ENCODE measurements at places on chromosomes 4 and X.

DNA sequence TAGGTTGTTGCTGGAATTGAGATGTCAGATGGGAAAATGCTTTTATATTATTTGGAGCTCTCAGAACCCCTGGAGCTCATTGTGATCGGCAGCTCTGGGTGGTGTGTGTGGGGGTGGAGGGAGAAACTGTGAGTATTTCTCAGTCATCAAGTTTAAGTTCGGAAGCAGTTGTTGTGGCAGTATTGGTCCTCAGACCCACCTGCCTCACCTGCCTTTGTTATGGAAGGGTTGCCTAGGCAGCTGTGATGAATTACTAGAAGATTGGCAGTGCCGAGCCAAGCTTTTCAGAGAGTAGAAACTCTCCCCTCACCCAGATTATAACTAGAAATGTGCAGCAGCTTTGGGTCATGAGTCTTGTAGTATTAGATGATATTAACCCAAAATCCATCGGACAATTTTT is 9.5 kb downstream of the IGSF1 start:
- DNase-seq, result no peak

DNA sequence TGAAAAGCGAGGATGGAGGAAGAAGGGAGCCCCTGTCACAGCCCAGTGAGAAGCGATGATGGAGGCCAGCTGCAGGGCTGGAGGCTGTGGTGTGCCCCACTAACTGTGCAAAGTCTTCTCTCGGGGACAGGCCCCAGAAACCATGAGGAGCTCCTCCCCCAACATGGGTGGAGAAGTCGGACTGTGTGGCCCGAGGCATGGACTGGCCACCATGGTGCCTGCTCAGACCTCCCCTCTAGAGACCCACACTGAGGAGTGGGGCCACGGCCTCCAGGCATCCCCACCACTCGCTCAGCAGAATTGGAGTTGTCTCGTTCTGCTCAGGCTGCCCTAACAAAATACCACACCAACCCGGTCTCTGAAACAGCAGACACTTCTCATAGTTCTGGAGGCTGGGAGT is 12.2 kb upstream of the PDE6B start:
- DNase-seq, result no peak

DNA sequence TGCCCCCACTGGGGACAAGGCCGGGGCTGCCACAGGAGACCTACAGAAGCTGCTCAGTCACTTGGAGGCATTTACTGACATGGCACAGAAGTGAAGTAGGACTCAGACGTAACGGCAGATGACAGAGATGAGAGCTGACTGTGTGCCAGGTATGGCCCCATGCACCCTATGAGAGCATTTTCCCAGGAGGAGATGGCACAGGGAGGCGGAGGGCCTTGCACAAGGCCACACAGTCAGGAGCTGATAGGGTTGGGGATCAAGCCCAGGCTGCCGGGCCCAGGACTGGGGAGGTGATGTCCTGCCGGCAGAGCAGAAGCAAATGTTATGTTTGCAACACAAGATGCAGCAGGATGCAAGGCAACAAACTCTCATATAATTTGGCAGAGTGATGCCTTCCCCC is 34.1 kb downstream of the NAT8L start:
- DNase-seq, result no peak

GRCh38 chr4:55468724-55469123 is 73.0 kb downstream of the TMEM165 start:
- peak; percentile 51 for DNase-seq

DNA sequence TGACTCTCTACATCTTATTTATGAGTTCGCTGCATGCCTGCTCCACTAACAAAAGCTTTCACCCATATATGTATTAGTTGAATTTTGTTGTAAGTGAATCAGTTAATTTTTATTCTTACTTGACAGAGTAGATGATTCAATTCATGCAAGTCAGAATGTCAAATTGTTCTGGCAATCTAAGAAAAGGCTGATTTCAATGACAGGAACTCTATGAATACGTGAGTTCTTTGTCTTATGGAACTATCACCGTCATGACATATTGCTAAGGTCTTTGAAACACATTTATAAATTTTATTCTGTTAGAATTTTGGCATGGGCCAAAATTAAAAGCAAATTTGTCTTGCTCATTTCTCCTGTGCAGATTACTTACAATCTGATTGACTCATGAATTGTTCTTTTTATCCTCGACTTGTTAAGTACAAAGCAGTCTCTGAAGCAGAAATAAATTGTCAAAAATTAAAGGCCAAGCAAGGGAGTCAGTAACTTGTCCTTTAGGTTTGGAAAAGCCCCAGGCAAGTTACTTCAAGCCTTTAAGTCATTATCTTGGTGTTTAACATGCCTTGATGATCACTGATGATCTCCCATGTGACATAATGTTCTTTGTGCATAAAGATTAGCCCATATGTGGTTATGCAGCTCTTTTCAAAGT is 89.0 kb upstream of the GC start:
- DNase-seq, result no peak

DNA sequence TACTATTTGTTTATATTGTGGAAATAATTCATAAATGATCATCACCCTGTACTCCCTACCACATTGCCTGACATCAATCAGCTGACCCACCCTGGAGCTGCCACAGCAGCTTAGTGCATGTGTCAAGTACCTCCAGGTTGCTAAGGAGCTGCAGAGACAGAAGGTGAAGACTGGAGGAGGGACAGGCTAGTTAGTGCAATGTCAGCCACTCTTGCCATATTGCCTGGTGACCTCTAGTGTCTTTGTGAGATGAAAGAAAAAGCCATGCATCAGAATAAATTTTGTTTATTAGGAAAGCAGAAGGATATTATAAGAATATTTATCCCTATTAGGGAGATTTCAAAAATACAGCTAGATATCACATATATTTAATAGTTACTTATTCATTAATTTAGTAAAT is 243.9 kb upstream of the FAT4 start:
- DNase-seq, result no peak

GRCh38 chrX:48702716-48703115 is 6.2 kb downstream of the SUV39H1 start:
- no peak for DNase-seq

DNA sequence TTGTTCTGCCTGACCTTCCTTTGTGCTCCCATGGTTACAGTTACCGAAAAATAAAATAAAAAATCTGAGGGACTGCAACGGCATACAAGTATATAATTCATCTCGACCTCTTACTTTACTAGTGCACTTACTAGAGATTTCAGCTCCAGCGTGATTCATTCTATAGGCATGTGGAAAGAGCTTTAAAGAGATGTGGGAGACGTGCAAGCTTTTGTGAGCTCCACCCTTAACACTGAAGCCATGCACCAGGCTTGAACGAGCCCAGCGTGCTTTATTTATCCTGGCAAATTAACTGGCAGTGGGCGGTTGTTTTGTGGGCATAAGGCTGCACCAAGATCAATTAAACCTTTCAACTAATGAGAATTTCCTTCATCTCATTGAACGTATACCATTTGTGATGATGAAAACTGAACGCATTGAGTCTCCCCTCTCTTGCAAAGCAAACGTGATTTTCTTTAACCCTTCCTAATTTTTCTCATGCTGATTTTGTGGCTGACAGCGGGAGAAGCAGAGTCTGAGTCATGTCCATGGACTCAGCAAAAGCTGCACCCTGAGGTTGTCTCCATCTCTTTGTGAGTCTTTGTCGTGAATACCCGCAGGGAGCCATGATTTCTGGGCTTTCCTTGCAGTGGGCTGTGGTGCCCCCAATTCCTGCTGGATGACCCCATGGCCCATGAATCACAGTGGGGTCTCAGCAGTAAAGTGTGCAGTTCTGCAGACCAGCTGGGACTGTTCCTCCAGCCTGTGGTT is 60.1 kb downstream of the MXRA5 start:
- DNase-seq, result peak; percentile 90

- peak; percentile 72 for DNase-seq
Measured at GRCh38 chr4:28369499-28369898, 1508.9 kb downstream of the STIM2 start.

GRCh38 chr4:8225706-8226443 is 26.8 kb downstream of the SH3TC1 start:
- no peak for DNase-seq

DNA sequence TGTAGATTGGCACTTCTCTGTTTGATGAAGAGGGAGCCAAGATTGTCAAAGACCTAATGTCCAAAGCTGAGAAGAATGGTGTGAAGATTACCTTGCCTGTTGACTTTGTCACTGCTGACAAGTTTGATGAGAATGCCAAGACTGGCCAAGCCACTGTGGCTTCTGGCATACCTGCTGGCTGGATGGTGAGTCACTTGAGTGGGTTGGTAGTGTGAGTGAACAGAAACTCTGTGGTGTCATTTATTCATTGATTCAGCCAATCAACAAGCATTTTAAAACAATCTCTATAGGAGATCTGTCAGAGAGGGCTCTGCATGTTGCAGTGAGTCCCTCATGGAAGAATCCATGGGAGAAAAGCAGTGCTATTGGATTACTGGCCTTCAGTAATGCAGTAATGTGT is 16.3 kb downstream of the TAF9B start:
- DNase-seq, result peak; percentile 32

- no peak for DNase-seq
Measured at GRCh38 chrX:45143455-45143854, 57.2 kb downstream of the DIPK2B start.

- DNase-seq, result no peak
Measured at GRCh38 chr4:188246488-188246887, 107.2 kb downstream of the TRIML1 start.

DNA sequence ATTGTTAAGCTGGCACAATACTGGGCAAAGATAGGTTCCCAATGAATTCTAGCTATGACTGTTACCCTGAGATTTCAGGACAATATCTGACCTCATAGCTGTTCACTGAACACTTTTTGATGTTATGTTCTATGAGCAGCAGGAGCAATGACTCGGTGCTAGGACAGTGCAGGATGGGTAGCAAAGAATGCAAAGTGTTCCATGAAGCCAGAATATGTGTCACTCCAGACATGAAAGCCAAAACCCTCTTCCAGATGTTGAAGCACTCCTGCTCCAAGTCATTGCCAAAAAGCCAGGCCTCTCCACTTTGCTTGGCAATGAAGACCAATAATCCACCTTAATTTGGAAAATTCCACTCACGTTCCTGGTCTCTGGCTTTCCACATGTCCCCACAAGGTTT is 300.9 kb upstream of the CPEB2 start:
- DNase-seq, result no peak

- no peak for DNase-seq
Measured at GRCh38 chrX:125132274-125132673, 187.4 kb upstream of the TEX13C start.

- no peak for DNase-seq
Measured at GRCh38 chrX:106615041-106615440, 3.3 kb downstream of the RADX start.

- DNase-seq, result no peak
Measured at GRCh38 chrX:19089555-19090040, 32.7 kb downstream of the ADGRG2 start.

- no peak for DNase-seq
Measured at GRCh38 chr4:149549911-149550310, 265.7 kb downstream of the IQCM start.

DNA sequence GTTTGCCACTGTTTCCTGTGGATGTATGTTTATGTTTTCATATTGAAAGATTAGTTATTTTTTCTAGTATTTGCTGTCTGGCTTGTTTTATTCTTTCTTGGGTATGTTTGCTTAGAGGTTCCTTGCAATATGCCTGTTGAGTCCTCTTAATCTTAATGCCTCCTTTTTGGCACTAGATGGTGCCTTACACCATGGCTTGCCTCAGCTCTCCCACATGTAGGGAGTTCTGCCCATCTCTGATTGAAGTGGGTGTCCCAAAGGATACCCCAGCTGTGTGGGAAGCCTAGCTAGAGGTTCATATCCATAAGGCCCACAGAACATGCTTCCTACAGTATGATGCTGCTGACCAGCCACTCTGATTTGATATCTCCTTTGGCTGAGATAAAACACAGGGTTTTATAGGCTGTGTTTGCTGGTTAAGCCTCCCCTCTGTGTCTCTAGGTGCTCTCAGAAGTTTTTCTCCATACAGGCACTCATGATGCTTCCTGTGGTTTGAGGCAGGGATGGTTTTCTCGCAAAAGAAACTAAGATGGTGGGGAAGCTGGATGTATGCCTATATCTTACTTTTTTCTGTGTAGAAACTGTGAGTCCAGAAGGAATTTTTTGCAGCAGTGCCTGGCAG is 162.4 kb downstream of the ASB9 start:
- no peak for DNase-seq

DNA sequence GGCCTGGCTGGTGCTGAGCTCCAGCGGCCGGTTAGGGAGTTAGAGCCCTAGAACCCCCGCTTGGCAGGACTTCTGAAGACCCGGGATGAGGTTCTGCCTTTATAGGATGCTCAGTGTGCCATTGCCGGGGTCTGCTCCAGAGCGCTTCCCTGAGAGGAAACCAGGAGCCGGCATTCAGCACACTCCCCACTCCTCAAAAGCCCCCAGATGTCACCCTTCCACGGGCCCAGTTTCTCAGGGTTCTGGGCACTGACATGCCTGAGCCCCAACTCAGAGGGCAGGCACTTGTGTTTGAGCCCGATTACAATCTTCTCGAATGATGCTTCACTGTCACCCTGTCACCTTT is 6.5 kb downstream of the NKX3-2 start:
- DNase-seq, result no peak

- no peak for DNase-seq
Measured at GRCh38 chr4:54256491-54257486, 27.7 kb downstream of the PDGFRA start.

- DNase-seq, result peak; percentile 88
Measured at GRCh38 chr4:135244056-135244455, 1042.5 kb upstream of the PABPC4L start.

Data from fibroblast of upper back skin (primary cell).